ENCODE measurements at places on chromosomes 6 and 20.

DNA sequence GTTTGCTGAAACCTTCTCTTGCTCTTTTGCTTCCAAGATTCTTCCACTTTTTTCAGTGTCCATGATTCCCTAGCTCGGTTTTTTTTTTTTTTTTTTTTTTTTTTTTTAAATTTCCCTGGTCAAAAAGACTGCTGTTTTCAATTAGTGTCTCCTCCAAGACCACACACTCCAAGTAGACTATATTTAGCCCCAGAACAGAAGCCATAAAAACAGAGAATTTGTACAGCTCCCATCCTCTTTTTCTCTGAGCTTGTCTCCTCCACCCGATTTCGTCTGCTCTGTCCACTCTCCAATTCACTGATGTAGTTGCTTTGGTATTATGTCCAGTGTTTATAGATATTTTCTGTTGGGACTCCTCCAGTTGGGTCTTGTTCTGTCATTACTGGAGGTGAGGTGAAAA, 37.6 kb downstream of the RSPH3 start:
- DNase-seq = no peak

DNA sequence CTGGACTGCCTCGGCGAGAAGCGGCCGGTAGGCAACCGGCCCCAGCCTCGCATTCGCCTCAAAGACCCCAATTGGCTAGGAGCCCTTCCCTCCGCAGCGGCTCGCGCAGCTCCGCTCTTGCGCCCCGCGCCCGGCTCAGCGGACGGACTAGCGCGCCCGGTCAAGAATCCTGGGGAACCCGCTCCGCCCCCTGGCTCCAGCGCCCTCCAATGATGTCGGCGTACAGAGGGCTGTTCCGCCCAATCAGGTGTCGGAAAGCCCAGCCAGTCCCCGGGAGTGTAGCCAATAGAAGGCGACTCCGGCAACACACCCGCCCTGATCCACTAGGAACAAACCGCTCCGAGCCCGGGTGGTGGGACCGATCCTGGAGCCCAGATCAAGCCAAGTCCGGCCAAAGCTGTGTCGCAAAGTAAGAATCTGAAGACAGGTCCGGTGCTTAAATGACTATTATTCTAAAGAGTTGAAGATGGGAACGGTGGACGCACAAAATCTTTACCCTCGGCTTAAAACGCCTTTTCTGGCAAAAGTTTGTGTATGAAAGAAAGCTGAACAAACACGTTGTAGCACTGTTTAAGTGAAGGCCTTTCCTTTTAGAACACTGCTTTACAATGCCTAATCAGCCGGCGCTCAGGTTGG, 132.2 kb downstream of the OGFRL1 start:
- peak; percentile 86 for DNase-seq

DNA sequence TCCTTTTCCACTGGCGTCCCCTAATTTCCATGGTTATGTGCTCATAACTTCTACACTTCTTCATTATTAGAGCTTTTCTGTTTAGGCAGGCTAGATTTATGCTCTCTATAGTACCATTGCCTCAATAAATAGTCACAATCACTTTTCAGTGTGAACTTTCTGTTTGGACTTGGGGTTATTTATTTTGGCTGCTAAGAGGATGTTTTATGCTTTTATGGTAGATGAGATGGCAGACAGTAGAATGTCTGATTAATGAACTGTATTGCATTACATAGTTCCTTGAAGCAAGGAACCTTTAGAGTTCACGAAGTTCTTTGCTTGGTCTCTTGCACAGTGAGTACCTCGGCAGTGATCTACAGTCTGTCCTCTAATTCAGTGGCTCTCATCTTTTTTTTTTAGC, 6.9 kb downstream of the DNAH8 start:
- DNase-seq = no peak

DNA sequence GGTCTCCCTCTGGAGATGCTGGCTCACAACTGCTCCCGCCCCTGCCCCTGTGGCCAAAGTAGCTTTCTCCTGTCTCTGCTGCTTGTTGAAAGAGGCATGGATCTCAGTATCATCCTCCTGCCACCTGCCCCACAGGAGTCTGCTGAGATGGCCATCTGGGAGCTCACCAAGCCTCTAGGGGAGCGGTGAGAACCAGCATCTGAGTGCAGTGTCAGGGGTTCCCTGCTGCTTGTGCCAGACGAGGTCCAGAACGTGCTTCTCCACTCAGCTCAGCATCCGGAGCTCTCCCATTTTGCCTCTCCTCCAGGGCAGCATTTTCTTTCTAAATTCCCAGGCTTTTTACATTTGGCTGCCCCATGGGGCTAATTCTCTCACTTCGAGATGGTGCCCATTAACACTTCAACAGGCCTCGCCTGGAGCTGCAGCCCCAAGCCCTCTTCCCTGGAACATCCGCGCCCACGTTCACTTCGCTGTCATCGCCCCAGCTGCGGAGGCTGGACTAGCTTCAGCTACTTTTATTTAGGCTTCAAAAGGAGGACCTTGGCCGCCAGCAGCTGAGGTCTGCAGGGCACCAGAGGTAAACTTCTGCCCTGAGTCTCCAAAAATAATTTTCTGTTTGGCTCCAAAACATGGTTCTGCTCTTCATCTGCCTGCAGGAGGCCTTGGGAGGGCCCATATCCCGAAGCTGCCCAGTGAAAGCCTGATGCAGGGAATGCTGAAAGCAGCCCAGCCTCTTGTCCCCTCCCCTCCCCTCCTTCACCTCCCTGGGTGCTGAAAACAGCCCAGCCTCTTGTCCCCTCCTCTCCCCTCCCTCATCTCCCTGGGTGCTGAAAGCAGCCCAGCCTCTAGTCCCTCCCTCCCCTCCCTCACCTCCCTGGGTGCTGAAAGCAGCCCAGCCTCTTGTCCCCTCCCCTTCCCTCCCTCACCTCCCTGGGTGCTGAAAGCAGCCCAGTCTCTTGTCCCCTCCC, 25.2 kb upstream of the MLN start:
- peak; percentile 70 for DNase-seq

GRCh38 chr6:47034421-47034820, 7.7 kb downstream of the ADGRF1 start:
- DNase-seq = peak; percentile 9

DNA sequence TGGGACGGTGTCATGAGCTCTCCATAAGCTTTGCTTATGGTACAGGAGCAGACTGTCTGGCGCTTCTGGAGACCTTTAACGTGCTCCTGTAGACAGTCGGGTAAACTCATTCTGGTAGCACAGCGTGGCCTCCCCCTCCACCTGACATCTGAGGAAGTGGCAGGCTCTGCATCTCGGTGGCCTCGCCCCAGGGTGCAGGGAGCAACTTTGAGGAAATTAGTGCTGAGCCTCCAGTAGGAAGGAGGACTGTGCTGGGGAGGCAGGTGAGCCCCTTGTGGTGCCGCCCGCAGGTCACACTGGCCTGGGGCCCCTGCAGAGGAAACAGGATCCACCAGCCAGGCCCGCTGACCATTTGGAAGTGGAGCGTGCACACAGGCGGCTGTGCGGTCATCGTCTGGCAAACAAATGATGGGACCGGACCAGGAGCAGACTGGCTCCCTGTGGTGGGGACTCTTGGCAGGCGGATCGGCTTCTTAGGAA, 57.9 kb downstream of the SYNJ2 start:
- no peak for DNase-seq

DNA sequence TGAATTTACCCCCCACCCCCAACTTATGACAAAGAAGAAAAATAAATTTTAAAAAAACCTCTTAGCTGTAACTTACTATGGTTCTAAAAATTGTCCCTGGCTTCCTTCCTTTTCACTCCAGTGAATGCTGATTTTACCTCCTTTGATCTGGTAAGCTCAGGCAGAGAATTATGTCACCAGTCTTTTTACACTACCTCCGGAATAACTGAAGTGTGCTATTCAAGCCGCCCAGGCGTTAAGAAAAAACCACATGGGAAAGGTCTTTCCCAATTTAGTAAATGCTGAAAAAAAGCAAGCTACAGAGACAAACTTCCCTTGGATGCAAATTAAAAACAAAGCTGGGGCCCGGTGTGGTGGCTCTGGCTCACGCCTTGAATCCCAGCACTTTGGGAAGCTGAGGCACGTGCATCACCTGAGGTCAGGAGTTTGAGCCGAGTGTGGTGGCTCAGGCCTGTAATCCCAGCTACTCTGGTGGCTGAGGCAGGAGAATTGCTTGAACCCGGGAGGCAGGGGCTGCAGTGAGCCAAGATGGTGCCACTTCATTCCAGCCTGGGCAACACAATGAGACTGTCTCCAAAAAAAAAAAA, 12.4 kb downstream of the SNX5 start:
- DNase-seq = no peak

DNA sequence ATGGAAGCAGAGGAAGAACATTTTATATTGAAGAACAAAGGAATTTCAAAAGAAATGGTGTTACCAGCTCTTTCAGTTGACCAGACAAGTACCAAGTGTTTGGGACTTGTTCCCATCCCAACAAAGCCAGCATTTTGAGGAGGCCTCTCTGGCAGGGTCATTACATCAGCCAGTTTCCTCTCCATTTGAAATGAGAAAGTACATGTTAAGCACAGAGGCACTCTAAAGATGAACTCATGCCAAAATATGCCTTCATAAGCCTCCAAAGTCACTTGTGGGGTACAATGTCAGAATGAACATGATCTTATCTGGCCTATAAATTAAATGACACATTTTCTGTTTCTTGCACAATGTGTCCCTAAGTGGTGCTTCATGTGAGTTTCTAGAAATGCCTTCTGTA, 223.9 kb downstream of the PRL start:
- no peak for DNase-seq

GRCh38 chr6:17450832-17451231, 57.4 kb downstream of the CAP2 start:
- DNase-seq = peak; percentile 65

DNA sequence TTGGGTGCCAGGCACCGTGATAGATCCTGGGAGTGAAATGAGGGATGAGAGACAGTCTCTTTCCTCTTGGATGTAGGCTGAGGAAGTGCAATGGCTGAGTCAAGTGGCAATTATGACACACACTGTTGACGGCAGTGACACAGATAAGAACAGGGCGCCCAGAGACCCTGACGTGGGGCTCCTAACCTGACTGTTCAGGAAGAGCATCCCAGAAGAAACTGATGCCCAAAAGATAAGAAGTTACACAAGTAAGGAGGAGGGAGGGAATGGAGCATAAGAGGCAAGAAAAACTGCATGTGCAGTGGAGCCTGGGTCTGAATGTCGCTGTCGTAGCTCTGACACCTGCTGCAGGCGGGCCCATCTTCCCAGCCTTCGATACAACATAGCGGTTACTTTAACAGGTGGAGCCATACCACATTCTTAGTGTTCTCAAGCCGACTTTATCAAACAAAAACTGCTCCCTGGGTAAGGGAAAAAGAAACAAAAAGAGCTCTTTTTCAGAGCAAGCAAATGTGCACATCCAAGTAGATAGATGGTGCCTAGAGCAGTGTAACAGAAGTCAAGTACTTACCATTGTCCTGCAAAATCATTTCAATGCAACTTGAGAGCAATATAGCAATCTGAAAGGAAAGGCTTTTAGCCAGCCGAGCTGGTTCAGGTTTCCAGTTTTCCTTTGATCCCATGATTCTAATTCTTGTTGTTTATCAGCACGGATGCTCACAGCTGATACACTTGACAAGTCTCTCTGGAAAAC, 463.9 kb upstream of the JARID2 start:
- DNase-seq = no peak

DNA sequence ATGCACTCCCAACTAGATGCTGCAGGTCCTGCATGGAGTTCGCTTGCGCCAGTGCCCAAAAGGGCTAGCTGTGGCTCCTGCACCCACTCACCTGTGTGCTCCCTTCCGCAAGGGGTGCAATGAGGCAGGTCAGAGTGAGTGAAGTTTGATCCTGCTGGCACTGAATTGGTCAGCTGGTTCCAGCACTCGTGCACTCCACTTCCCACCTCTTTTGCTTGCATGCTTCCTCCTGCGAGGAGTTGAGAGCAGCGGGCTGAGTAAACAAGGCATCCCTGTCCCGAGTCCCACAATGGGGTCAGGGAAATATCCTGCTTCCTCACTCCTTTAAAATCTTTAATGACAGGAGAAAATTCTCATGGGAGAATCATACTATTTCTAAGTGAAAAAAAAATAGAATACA, 86.2 kb downstream of the LCA5 start:
- no peak for DNase-seq

- DNase-seq = no peak
Observed at GRCh38 chr6:4665489-4666417, 110.5 kb upstream of the CDYL start.

- no peak for DNase-seq
Observed at GRCh38 chr6:41455818-41456217, 90.4 kb upstream of the FOXP4 start.

GRCh38 chr6:110864824-110865223, 9.8 kb upstream of the AMD1 start:
- DNase-seq = no peak

GRCh38 chr20:57467742-57468141, 57.2 kb downstream of the CTCFL start:
- no peak for DNase-seq

- DNase-seq = no peak
Observed at GRCh38 chr6:111417946-111418345, 65.1 kb downstream of the REV3L start.

DNA sequence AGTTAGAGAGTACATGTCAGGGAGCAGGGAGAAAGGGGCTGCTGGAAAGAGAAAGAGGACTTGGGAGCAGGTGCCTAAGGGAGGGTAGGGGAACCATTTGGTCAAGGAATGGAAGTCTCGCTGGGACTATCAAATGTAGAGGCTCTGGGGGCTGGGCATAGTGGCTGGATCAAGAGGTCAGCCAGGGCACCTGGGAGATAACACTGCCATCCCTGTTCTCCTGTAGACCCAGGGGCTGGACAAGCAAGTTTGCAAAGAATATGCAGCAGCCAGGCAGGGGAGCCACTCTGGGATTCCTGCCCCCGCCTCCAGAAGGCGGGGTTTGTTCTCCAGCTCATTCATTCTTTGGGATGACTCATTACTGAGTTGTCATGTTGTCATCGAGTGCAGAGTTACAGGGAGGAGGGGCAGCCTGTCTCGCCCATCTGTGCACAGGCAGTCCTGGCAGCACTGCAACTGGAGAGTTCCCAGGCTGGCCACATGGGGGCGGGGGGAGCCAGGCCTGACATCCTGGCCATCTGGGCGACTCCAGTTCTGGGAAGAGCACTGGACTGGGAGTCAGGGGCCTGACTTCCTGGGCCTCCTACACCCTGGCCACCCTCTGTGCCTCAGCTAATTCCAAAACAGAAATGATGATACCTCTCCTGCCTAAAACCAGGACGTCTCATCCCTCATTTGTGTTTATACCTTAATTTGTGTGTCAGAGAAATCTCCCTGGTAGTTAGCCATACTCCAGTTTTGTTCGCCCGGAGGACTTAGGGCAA, 28.2 kb upstream of the ZFAND3 start:
- DNase-seq = peak; percentile 95

- no peak for DNase-seq
Observed at GRCh38 chr20:22597303-22597702, 12.9 kb upstream of the FOXA2 start.

- no peak for DNase-seq
Observed at GRCh38 chr20:1567392-1568162, 10.1 kb upstream of the SIRPD start.

- no peak for DNase-seq
Observed at GRCh38 chr20:61682114-61682995, 383.3 kb downstream of the TAF4 start.

GRCh38 chr6:166079841-166080240, 87.8 kb downstream of the TBXT start:
- no peak for DNase-seq

GRCh38 chr20:25191689-25192088, 3.8 kb upstream of the ENTPD6 start:
- DNase-seq = no peak

GRCh38 chr20:23049201-23050075, at the start of gene THBD:
Gene THBD, minus strand, starts transcription at chr20:23049672. Its CDS starts 168 bp downstream, at chr20:23049504.
- no peak for DNase-seq

GRCh38 chr6:166769648-166770047, 142.6 kb upstream of the RPS6KA2 start:
- no peak for DNase-seq

GRCh38 chr20:4949833-4950178, 51.5 kb downstream of the SLC23A2 start:
- DNase-seq = peak; percentile 40

Data from NCI-H524 (cell line).